ENCODE measurements at places on chromosomes 13 and 19. TPM values are rescaled to one million over a fixed set of nuclear protein-coding genes. Genes with fewer than 3 reads are reported as not detected.
A peak's percentile ranks its signal among the peaks of the same experiment; 100 is the strongest.

ZNF813 gene
- total RNA-seq = 22.1 TPM

ZNF154 gene
- total RNA-seq = 11.6 TPM

CYP4F2 gene
- not detected for total RNA-seq

- H3K27me3 ChIP-seq = no peaks in the 10 kb centered on the region
- DNase-seq = no peak
- no peak overlapping the region for H3K27ac ChIP-seq
- no peaks in the 10 kb centered on the region for H3K36me3 ChIP-seq
Measured at GRCh38 chr13:40933508-40934204, 85.5 kb downstream of the ELF1 start.

- no peak overlapping the region for H3K27ac ChIP-seq
- H3K4me1 ChIP-seq = peaks cover 11% of the 10 kb centered on the region
- DNase-seq = peak; percentile 39
- H3K36me3 ChIP-seq = no peaks in the 10 kb centered on the region
- H3K4me3 ChIP-seq = no peak overlapping the region
- H3K27me3 ChIP-seq = peaks cover 2% of the 10 kb centered on the region
Measured at GRCh38 chr13:40345149-40345514, 321.3 kb downstream of the FOXO1 start.

DNA sequence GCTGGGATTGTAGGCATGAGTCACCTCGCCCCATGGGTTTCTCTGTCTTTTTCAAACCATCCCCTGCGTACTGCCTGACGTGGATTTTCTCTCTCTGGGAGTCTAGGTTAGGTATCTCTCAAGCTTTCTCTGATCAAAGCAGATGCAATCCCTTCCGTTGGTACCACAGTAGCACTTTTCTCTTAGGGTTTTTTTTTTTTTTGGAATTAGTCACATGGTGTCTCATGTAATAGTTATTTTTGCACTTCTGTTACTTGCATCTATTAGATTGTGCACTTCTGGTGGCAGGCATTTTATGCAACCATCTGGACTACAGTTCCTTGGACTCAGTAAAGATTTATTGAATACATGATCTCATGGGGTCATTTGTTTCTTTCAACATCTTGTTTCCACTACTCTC is 72.1 kb downstream of the GPC6 start:
- no peak overlapping the region for H3K4me3 ChIP-seq
- no peak overlapping the region for H3K27ac ChIP-seq
- H3K4me1 ChIP-seq = no peaks in the 10 kb centered on the region
- no peak for DNase-seq
- H3K27me3 ChIP-seq = no peaks in the 10 kb centered on the region
- H3K36me3 ChIP-seq = peaks cover 2% of the 10 kb centered on the region

DNA sequence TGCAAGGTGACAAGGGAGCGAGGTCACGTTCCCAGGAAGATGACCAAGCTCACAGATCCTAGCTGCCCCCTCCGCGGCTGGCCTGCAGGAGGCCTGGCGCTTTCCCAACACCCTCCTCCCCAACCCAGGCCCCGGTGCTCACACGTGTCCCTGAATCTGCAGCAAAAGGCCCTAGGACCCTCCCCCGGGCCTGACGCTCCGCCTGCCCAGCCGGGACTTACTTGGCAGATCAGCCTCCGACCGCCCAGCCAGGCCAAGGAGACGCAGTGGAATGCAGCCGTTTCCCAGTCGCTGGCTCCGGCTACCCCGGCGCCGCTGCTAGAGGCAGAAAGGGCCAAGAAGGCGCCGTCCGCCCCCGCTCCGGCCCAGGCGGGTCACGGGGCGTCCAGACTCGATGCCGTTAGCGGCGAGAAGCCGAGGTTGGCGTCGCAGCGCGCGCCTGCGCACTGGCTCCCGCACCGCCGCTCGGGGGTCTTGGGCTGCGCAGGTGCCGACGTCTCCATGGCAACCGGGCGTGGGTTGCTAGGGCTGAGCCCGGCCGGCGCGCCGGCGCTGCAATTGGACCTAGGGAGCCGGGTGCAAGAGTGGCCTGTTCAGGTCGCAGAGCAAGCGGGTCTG is at the start of gene PNMA8A:
Gene PNMA8A, minus strand, starts transcription at position 448 of the 618 bp plus-strand sequence. CDS start 528 bp downstream, outside the sequence.
- H3K4me1 ChIP-seq = no peaks in the 10 kb centered on the region
- peak; percentile 94 for DNase-seq
- peaks cover 17% of the 10 kb centered on the region for H3K36me3 ChIP-seq
- H3K4me3 ChIP-seq = peak within 1 kb of the TSS; percentile 60

DNA sequence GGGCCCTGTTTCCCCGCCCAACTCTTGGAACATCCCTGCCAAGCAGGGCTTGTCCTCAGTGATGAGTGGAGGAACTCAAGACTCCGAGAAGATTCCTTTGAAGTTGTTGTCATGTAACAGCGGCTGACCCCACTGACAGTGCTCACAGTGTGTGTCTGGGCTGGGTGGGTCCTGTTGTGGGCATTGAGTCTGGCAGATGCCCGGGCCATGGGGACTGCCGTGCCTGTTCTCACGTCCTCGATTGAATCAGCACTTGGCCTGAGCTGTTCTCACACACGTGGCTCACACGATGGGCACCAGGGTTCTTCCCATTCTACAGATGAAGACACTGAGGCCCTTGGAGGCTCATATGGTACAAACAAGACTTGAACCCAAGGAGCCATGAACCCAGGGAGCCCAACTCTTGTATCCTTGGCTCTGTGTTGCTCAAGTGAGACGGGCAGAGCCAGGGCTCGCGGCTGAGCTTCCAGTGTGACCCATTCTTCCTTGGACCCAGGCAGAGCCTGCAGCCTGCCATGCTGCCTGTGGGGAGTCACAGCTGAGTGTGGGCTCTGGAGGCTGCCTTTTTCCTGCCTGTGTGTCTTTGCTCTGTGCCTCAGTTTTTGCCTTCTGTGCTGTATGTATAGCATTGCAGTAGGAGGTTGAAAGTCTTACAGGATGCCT is 8.6 kb upstream of the EPN1 start:
- no peak for DNase-seq
- H3K4me3 ChIP-seq = no peak overlapping the region
- H3K27me3 ChIP-seq = no peaks in the 10 kb centered on the region
- H3K36me3 ChIP-seq = peaks cover 65% of the 10 kb centered on the region

GRCh38 chr13:101346942-101347728 is 69.2 kb downstream of the NALCN start:
- H3K27me3 ChIP-seq = no peaks in the 10 kb centered on the region
- no peak overlapping the region for H3K4me3 ChIP-seq
- H3K36me3 ChIP-seq = no peaks in the 10 kb centered on the region

GRCh38 chr13:109792416-109793059 is 6.2 kb upstream of the IRS2 start:
- no peaks in the 10 kb centered on the region for H3K36me3 ChIP-seq
- no peaks in the 10 kb centered on the region for H3K27me3 ChIP-seq
- no peak overlapping the region for H3K27ac ChIP-seq
- peaks cover 4% of the 10 kb centered on the region for H3K4me1 ChIP-seq
- DNase-seq = no peak

- no peak overlapping the region for H3K4me3 ChIP-seq
- H3K4me1 ChIP-seq = no peaks in the 10 kb centered on the region
- no peak overlapping the region for H3K27ac ChIP-seq
Measured at GRCh38 chr19:1913781-1914577, 8.8 kb downstream of the ADAT3 start.
